Kidney (tissue), 22 donors: ENCODE measurements at places on chromosomes 3 and 15. TPM values are rescaled to one million over a fixed set of nuclear protein-coding genes. Genes with fewer than 3 reads are reported as not detected.

Gene LARP6
- total RNA-seq: 21.0 TPM

Gene GABRR3
- total RNA-seq: not detected

Gene CLRN1
- total RNA-seq: not detected

Gene PIGZ
- total RNA-seq: 3.5 TPM

Gene NEO1
- 43.3 TPM for total RNA-seq

Gene TICRR
- total RNA-seq: 0.25 TPM

Gene FAM3D
- 0.60 TPM for total RNA-seq

Gene GUCA1C
- not detected for total RNA-seq

Gene THRB
- 17.2 TPM for total RNA-seq

Gene CAV3
- not detected for total RNA-seq

Gene SLC12A6
- 22.6 TPM for total RNA-seq

Gene CCR8
- total RNA-seq: 0.19 TPM

Gene CACNA1D
- total RNA-seq: 35.7 TPM
